ENCODE measurements at places on chromosomes 16 and 17. TPM values are rescaled to one million over a fixed set of nuclear protein-coding genes. Genes with fewer than 3 reads are reported as not detected.

The CCL4L2 gene
- not detected for total RNA-seq

The KLHL10 gene
- 6.5 TPM for total RNA-seq

The KRTAP1-1 gene
- total RNA-seq: not detected

The CEP112 gene
- 22.8 TPM for total RNA-seq

DNA sequence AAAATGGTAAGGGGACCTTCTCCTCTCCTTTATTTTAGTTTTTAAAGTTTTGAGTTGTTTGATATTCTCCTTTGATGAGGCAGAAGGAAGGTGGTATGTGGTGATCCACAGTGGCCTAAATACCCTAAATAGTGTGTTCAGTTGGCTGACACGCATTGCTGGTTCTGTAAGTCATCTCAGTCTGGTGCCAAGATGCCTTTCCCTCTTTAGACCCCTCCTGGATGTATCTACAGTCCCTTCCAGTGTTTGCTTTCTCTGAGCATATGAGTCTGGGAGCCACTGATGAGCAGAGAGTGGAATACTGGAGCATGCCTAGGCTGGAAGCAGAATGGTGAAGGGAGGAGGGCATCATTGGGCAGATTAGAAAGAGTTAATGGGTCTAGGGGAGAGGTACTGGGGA is 64.5 kb downstream of the NEUROD2 start:
- no peaks in the 10 kb centered on the region for H3K4me1 ChIP-seq
- no peak overlapping the region for H3K4me3 ChIP-seq

GRCh38 chr16:47309581-47310312 is 151.1 kb downstream of the ITFG1 start:
- no peaks in the 10 kb centered on the region for H3K36me3 ChIP-seq
- H3K27ac ChIP-seq: no peak overlapping the region
- H3K4me1 ChIP-seq: no peaks in the 10 kb centered on the region
- no peak overlapping the region for H3K4me3 ChIP-seq

DNA sequence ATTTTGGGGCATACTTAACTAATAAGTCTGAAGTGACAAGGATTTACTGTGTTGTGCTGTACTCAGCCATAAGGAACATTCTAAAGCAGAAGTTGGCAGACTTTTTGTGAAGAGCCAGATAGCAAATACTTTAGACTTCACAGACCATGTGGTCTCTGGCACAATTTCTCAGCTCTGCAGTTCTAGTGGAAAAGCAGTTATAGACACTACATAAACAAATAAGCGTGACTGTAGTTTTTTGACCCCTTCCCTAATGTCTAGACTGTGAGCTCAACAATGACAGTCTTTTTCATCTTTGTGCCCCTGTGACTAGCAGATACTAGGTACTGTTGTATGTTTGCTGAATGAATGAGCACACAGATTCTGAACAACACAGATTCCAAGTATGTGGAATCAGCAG is 4.9 kb downstream of the RPAIN start:
- no peak overlapping the region for H3K27ac ChIP-seq
- H3K4me3 ChIP-seq: no peak overlapping the region
- no peaks in the 10 kb centered on the region for H3K27me3 ChIP-seq
- no peak for DNase-seq
- H3K4me1 ChIP-seq: no peaks in the 10 kb centered on the region

DNA sequence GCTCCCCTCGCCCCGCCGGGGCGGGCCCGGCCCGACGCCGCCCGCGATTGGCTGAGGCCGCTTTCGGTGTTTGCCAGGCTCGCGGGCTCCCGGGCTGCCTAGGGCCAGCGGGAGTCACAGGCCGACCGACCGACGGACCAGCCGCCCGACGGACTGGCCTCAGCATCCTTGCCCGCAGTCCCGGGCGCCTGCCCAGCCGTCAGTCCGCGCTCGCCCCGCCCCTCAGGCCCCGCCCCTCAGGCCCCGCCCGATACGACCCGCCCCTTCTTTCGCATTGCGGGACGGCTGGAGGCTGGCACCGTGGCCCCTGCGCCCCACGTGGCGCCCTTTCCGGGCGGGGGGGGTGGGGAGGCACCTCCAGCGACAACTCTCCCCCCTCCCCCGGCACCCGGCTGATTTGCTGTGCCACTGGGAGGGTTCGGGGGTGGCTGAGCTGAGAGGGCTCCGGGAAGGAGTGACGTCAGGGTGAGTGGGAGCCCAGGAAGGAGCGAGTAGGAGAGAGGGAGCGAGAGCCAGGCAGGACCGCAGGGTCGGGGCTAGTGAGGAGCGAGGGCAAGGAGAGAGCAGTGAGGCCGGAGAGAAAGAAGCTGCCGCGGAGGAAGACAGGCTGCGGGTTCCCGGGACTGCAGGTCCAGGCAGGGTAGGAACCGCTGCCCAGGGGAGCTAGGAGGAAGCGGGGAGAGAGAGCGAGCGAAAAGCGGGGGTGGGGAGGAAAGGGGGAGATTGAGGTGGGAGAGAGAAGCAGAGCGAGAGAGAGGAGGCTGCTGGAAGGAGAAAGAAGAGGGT is at the start of gene ASPHD1:
Gene ASPHD1 (plus strand): TSS at position 387 of the 786 bp plus-strand sequence. CDS start 484 bp downstream, outside the sequence.
- H3K36me3 ChIP-seq: no peaks in the 10 kb centered on the region
- peak within 1 kb of the TSS; percentile 77 for H3K27ac ChIP-seq
- no peaks in the 10 kb centered on the region for H3K27me3 ChIP-seq

GRCh38 chr17:15453246-15453645 is 14.2 kb downstream of the CDRT4 start:
- no peak overlapping the region for H3K4me3 ChIP-seq
- H3K27ac ChIP-seq: no peak overlapping the region
- H3K4me1 ChIP-seq: peaks cover 5% of the 10 kb centered on the region
- H3K27me3 ChIP-seq: no peaks in the 10 kb centered on the region
- H3K36me3 ChIP-seq: no peaks in the 10 kb centered on the region

DNA sequence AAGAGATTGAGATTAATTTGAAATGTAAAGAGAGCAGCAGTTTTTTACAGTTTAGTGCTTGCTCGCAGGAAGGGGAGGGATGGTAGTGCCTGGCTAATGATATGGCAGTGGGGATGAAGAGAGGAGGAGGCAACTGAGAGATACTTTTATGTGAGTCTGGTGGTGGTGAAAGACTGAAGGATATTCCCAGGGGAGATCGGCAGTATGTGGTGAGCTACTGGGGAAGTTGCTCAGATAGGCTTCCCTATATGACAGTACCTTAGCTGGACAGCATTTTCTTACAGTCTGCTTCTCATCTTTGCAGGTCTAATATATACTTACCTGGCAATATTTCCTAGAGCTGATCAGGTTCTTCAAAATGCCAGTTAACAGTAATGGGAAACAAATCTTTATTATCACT is 8.6 kb downstream of the CEP95 start:
- DNase-seq: no peak
- no peaks in the 10 kb centered on the region for H3K36me3 ChIP-seq
- no peak overlapping the region for H3K27ac ChIP-seq
- H3K27me3 ChIP-seq: no peaks in the 10 kb centered on the region
- no peak overlapping the region for H3K4me3 ChIP-seq

DNA sequence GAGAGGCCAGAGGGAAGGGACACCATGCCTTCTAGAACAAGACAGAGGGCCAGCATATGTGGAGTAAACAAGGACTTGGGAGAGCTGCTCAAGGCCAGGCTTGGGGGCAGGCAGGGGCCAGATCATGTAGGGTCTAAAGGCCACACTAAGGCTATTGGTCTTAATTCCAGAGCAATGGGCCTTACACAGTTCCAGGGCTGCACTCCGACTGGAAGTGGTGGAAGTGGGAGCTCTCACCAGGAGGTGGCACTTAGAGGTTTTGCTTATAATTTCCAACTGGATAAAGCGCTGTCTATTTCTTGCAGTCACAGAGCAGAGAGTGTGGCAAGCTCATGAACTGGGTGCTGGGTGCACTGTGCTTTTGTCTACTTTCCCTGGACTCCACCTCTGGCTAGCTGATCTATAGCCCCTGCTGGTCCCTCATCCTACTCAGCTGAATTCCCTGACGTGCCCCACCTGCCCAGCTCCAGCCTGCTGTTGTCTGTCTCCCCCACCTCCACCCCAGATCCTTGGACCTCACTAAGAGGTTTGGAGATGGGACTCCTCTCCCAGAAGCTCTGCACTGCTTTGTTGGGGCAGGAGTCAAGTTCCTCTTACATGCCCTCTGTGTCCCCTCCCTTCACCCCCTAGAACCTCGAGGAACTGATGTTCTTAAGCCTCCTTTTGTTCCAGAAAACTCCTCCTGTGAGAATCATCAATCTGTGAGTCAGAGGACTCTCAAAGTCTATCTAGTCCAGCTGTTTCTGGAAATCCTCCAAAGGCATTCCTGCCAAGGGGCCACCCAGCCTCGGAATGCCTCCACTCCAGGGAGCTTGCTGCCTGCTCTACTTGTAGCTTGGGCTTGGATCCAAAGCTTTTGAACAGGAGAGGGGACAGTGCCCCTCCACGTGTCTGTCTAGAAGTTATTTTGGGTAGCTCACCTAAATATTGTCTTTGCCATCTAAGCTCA is 48.1 kb upstream of the KSR1 start:
- H3K36me3 ChIP-seq: no peaks in the 10 kb centered on the region
- H3K4me3 ChIP-seq: no peak overlapping the region
- no peak overlapping the region for H3K27ac ChIP-seq
- DNase-seq: no peak

- H3K27me3 ChIP-seq: no peaks in the 10 kb centered on the region
- DNase-seq: no peak
- H3K27ac ChIP-seq: no peak overlapping the region
- H3K4me1 ChIP-seq: no peaks in the 10 kb centered on the region
- H3K36me3 ChIP-seq: no peaks in the 10 kb centered on the region
Observed at GRCh38 chr17:27157297-27157696, 136.6 kb upstream of the WSB1 start.

GRCh38 chr16:55687802-55688201 is 32.0 kb downstream of the SLC6A2 start:
- no peaks in the 10 kb centered on the region for H3K27me3 ChIP-seq
- H3K4me3 ChIP-seq: no peak overlapping the region
- no peaks in the 10 kb centered on the region for H3K4me1 ChIP-seq
- H3K36me3 ChIP-seq: no peaks in the 10 kb centered on the region
- H3K27ac ChIP-seq: no peak overlapping the region
- DNase-seq: no peak

- no peak overlapping the region for H3K4me3 ChIP-seq
- no peaks in the 10 kb centered on the region for H3K27me3 ChIP-seq
- no peaks in the 10 kb centered on the region for H3K4me1 ChIP-seq
Observed at GRCh38 chr16:85275533-85276249, 163.4 kb upstream of the CIBAR2 start.

DNA sequence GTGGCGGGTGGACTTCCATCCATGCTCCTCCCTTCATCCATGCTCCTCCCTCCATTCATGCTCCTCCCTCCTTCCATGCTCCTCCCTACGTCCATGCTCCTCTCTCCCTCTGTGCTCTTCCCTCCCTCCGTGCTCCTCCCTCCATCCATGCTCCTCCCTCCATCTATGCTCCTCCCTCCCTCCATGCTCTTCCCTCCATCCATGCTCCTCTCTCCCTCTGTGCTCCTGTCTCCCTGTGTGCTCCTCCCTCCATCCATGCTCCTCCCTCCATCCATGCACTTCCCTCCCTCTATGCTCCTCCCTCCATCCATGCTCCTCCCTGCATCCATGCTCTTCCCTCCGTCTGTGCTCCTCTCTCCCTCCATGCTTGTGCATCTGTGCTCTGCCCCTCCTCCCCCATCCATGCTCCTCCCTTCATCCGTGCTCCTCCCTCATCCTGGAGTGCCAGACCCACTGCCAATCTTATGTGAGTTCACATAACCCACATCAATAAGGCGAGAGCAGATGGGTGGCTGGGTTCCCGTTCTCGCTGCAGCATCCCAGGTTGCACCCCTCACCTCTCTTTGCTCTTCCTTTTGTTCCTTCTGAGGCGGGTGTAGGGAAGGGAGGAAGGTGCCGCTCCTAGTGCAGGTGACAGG is 22.8 kb downstream of the KSR1 start:
- no peaks in the 10 kb centered on the region for H3K36me3 ChIP-seq
- no peak overlapping the region for H3K4me3 ChIP-seq
- no peaks in the 10 kb centered on the region for H3K27me3 ChIP-seq
- DNase-seq: no peak
- no peak overlapping the region for H3K27ac ChIP-seq

GRCh38 chr17:3710951-3711383 is 12.7 kb upstream of the HASPIN start:
- H3K4me3 ChIP-seq: no peak overlapping the region
- no peak overlapping the region for H3K27ac ChIP-seq
- no peaks in the 10 kb centered on the region for H3K27me3 ChIP-seq
- no peaks in the 10 kb centered on the region for H3K4me1 ChIP-seq

GRCh38 chr17:74467221-74467951 is 952 bp downstream of the CD300A start:
- no peak overlapping the region for H3K27ac ChIP-seq
- H3K4me3 ChIP-seq: no peak overlapping the region
- no peaks in the 10 kb centered on the region for H3K4me1 ChIP-seq

GRCh38 chr16:88382491-88383400 is at the start of gene ZNF469:
Gene ZNF469 (plus strand): TSS chr16:88382959. CDS start chr16:88427471, 44,512 bp downstream.
- DNase-seq: no peak
- H3K4me1 ChIP-seq: no peaks in the 10 kb centered on the region
- H3K4me3 ChIP-seq: peak within 1 kb of the TSS; percentile 21

- H3K27me3 ChIP-seq: peaks cover 27% of the 10 kb centered on the region
- no peak overlapping the region for H3K27ac ChIP-seq
- H3K4me1 ChIP-seq: no peaks in the 10 kb centered on the region
Observed at GRCh38 chr17:79189305-79189704, 114.7 kb downstream of the ENGASE start.

GRCh38 chr16:66240088-66240487 is 126.4 kb upstream of the CDH5 start:
- DNase-seq: no peak
- no peaks in the 10 kb centered on the region for H3K4me1 ChIP-seq
- no peak overlapping the region for H3K4me3 ChIP-seq
- H3K27ac ChIP-seq: no peak overlapping the region
- H3K27me3 ChIP-seq: no peaks in the 10 kb centered on the region

- DNase-seq: no peak
- no peak overlapping the region for H3K27ac ChIP-seq
- no peaks in the 10 kb centered on the region for H3K36me3 ChIP-seq
- H3K27me3 ChIP-seq: no peaks in the 10 kb centered on the region
Observed at GRCh38 chr17:51289696-51290111, 29.4 kb downstream of the UTP18 start.

DNA sequence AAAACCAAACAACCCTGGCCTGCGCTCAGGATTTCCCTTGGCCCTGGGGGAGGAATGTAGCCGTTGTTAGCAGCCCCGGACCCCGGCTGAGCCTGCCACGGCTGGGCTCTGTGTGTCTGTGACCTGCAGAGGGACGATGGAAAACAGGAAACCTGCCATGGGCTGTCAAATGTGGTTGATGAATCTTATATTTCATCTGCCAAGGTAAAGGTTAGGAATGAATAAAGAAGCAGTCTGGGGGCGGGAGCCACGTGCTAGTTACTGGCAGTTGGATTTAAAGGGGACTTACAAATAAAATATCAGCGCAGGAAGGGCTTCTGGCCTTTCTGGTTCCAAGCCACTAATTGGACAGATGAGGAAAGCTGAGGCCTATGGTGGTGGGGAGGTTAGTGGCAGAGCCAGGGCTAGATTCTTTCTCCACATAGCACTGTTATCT is at the start of gene KRT23:
Gene KRT23 (minus strand): TSS at position 263 of the 436 bp plus-strand sequence. CDS start 1,043 bp downstream, outside the sequence.
- H3K4me3 ChIP-seq: peak within 1 kb of the TSS; percentile 10
- H3K4me1 ChIP-seq: no peaks in the 10 kb centered on the region
- H3K27ac ChIP-seq: no peak within 1 kb of the TSS
- no peaks in the 10 kb centered on the region for H3K27me3 ChIP-seq
- peak; percentile 25 for DNase-seq
- no peaks in the 10 kb centered on the region for H3K36me3 ChIP-seq

- H3K27me3 ChIP-seq: no peaks in the 10 kb centered on the region
- H3K27ac ChIP-seq: no peak overlapping the region
- no peak for DNase-seq
- H3K36me3 ChIP-seq: no peaks in the 10 kb centered on the region
Observed at GRCh38 chr16:50538411-50539052, 9.7 kb upstream of the NKD1 start.

Data from prostate gland (tissue), 2 donors.